PC-3 (cell line): ENCODE measurements at places on chromosomes 4 and X.

- DNase-seq, result no peak
Measured at GRCh38 chr4:53044651-53044960, 182.5 kb downstream of the RASL11B start.

- no peak for DNase-seq
Measured at GRCh38 chr4:154640999-154641398, 28.5 kb upstream of the FGG start.

DNA sequence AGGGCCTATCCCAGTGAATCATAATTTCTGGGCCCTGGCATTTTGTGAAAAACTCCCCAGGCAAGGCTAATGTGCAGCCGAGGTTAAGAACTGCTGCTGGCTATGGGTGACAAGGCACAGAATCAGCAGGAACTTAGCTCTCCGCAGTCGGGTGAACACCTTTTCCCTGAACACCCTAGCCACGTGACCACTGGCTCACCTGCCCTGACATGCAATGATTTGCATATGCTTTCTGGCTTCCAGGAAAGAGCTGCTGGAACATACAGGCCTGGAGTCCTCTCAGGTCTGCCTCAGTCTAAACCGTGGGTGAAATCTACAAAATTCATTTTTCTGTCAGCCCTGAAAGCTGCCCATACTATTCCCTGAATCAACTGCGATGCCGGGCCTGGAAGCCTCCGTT lies 56.6 kb downstream of the ZNF827 start:
- no peak for DNase-seq

DNA sequence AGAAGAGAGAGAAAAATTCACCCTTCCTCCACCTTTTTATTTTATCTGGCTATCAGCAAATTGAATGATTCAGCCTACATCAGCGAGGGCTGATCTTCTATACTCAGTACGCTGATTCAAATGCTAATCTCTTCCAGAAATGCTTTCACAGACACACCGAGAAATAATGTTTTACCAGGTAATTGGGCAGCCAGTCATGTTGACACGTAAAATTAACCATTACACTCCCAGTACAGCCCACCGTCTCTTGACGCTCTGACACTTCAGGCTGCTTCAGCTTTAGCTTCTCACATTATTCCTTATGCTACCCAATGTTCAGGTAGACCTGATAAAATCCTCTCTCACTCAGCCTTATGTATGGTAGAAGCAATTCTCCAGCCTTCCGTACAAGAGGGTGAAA lies 835.2 kb upstream of the PCDH10 start:
- no peak for DNase-seq

DNA sequence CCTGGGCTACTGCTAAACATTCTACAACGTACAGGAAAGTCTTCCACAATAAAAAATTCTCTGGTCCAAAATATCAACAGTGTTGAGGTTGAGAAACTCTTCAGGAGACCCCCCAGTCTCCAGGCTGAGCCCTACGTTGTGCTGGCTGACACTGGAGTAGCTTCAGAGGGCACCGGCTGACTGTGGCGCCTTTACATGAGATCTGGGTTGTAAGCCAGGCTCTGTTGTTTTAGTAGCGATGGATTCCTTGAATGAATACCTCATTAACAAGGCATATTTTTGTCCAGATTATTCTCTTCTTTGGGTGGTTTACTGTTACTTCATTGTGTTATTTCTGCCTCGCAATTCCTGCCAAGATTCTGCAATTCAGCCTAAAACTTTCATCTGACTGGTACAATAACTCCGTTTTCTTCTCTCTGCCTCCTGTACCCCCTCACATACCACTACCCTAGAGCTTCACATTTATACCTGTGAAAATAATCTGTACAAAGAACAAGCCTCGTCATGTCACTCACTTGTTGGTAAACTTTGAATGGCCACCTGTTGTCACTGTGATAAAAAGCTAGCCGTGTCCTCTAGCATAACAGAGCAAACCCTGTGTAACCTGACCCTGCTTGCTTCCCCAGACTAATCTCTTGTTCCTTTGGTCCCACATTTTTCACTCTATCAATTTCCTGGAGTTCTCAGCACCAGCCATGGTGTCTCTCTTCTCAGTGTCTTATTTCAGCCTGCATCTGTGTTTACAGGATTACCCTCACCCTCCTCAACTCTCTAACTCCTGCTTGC lies 1476.1 kb upstream of the TENM3 start:
- DNase-seq, result no peak

DNA sequence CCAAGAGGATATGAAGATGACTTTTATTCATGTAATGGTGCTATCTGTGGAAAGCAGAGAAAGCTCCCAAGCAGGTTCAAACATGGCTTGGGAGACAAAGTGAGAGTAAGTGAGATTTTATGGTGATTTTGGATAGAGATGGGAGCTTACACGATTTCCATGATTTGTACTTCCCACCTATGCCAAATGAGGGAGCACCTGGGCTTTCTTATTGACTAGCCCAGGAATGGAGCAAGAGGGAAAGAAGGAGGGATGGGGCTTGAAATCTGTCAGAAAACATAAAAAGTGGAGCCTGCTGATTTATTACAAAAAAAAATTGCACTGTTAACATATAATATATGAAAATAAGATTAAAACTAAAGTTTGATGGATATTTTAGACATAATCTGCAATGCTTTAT lies 703.5 kb upstream of the PABPC4L start:
- peak; percentile 7 for DNase-seq

DNA sequence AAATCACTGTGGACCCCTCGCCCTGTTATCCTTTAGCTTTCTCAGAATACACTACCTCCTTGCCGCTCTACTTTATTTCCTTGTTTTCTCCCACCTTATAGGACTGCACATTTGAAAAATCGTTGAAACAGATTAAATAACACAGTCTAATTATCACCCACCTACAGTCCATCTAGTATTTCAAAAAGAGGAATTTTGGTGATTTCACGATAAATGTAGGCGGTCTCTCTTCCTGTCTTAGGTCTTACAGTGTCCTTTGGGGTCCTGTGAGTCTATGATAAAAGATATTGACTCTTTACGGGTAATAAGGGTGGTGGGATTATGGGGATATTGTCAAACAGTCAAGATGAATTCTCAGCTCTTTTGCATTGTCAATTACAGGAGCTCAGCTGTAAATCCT lies 2.4 kb upstream of the TBL1X start:
- no peak for DNase-seq

DNA sequence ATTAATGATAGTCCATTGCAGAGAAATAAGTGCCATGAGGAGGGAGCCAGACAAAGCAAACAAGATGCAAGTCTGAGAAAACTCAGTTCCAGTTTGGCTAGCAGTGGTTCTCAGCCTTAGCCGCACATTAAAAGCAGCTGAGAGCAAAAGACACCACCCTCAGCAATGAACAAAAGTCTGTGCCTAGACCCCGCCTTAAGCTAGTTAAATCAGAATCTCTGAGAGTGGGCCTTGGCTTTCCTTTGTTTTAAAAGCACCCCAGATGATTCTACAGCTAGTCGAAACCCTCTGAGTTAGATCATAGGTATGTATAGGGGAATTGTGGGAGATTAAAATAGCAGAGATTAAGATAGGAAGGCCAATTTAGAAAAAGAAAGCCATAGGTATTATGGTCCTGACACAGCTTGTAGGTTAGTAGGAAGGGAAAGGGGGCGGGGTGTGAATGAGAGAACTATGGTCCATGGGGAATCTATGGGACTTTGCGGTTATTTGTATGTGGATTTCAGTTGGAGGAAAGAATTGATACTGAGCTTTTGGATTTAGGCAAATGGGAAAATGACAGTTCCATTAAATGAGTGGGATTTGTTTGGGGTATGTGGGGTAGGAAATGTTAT lies 12.0 kb downstream of the SPRY1 start:
- DNase-seq, result peak; percentile 26

DNA sequence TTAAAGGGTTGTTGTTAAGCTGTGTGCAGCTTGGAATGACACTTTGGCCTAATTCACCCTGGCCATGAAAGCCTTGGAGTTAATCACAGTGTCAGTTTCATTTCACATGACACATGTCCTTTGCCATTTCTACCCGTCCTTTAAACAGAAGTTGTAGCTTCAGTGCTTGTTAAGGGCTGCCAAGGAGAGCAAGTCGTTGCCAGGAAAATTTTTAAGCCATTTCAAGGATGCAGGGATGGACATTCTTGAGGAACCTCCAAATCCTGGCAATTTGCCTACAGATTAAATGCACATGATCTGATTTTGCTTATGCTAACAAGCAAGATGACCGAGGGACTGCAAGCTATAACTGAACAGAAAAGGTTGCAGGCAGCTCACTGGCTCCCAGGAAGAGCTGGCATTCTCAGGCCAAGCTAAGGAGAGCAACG lies 40.5 kb downstream of the SETD7 start:
- DNase-seq, result no peak

DNA sequence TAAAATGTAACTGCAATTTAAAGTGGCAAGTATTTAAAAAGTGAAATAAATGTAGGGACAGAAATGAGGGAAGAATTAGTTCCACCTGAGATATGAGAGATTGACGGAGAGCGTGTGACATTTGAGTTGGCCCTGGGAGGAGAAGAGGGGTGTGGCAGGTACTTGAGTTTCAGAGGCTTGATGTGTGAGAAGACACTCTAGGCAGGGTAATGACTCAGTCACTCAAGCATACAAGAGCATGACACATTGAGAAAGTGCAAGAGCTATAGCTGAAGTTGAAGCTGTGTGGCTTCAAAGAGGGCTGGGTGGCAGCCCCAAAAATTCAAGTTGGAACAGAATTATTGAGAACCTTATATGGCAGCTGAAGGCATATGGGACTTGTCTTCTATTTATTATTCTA lies 420.5 kb downstream of the SLITRK2 start:
- peak; percentile 2 for DNase-seq

DNA sequence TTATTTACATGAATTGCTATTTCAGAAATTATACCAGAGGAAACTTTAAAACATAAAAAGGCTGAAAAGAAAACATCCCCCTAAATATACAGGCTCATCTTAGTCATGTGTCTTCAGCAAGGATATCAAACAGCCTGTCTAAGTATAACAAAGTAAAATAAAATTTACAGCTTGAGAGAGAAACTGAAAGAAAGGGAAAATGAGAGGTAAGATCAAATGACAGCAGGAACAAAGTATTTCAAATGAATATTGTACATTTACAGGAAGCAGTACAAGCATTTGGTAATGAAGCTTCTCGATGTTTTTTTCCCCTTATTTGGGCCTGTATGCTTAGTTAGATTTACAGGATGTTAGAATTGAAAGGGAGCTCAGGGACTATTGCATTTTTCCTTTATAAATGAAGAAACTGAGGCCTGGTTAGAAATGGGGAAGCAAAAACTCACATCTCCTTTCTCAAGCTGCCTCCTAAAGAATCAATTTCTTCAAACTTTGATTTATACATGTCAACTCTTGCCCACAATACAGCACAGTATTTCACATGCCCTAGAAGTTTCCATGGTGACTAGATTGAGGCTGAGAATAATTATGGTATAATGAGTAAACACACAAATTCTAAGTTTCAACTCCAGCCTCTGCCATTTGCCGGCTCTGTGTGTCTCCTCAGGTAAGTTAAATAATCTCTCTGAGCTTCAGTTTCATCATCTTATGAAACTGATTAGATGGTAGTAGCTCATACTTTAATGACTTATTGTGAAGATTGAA lies 29.3 kb downstream of the DAPP1 start:
- no peak for DNase-seq

GRCh38 chrX:135973025-135973547 lies 702 bp downstream of the MMGT1 start:
- DNase-seq, result peak; percentile 21
